ENCODE measurements at places on chromosomes 3 and 15. TPM values are rescaled to one million over a fixed set of nuclear protein-coding genes. Genes with fewer than 3 reads are reported as not detected.

Gene SETD2
- total RNA-seq, result 36.2 TPM

Gene CELSR3
- total RNA-seq, result 0.71 TPM

Gene IQCF6
- total RNA-seq, result not detected

Gene EOMES
- not detected for total RNA-seq

Gene CADPS
- not detected for total RNA-seq

Gene IDH2
- total RNA-seq, result 127 TPM

Gene SLC9C1
- total RNA-seq, result 0.09 TPM

All from endothelial cell of umbilical vein (primary cell).